ENCODE measurements at places on chromosomes 12 and 14.
A peak's percentile ranks its signal among the peaks of the same experiment; 100 is the strongest.

DNA sequence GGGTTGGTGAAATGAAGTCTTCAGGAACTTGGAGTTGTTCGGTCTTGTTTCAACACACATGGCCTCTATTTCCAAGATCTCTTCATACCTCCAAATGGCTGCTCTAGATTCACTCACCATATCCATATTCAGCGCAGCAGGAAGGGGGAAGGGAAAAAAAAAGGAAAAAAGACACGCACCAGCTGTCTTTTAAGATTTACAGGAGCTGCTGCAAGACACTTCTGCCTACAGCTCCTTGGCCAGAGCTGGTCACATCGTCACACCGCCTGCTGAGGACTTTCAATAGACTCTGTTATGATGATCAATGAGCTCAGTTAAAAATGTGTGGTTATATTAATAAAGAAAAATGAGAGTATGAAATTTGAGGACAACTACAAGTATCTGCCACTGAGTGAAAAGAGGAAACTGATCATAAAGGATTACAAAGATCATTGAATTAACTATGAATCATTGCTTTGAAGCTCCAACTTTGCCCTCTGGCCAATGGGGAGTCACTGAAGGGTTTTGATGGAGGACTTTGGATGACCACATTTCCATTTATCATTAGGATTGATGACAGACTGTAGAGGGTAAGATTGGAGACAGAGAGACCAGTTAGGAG lies 182.1 kb upstream of the HMGA2 start:
- no peak for DNase-seq

- no peak for DNase-seq
Measured at GRCh38 chr14:59208224-59208814, 19.9 kb downstream of the DAAM1 start.

DNA sequence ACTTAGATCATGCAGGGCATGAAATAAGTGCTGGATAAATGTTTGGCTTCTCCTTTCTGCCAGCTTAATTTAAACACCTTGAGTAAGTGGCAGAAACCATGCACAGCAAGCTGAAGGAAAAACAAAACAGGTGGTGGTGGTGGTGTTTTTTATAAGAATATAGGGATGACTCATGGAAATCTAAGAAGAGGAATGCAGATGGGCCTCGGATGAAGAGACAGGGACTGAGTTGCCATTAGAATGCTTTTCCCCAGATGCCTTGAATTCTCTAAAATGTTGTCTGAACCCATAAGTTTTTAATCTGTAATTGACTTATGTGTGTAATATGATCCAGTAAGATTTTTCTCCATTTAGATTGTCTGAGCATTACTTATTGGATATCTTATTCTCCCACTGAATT lies 93.1 kb upstream of the ZDHHC17 start:
- DNase-seq = no peak

GRCh38 chr14:37429618-37430017 lies 165.4 kb downstream of the FOXA1 start:
- no peak for DNase-seq

- no peak for DNase-seq
Measured at GRCh38 chr14:60195179-60195810, 30.1 kb upstream of the DHRS7 start.

GRCh38 chr14:101102875-101103274 lies 199.4 kb upstream of the RTL1 start:
- DNase-seq = no peak

GRCh38 chr12:99330216-99330615 lies 317.3 kb upstream of the GARIN6 start:
- no peak for DNase-seq

GRCh38 chr14:56759633-56760032 lies 50.6 kb downstream of the OTX2 start:
- no peak for DNase-seq

- DNase-seq = peak; percentile 10
Measured at GRCh38 chr12:95674631-95675030, 115.9 kb downstream of the NTN4 start.

DNA sequence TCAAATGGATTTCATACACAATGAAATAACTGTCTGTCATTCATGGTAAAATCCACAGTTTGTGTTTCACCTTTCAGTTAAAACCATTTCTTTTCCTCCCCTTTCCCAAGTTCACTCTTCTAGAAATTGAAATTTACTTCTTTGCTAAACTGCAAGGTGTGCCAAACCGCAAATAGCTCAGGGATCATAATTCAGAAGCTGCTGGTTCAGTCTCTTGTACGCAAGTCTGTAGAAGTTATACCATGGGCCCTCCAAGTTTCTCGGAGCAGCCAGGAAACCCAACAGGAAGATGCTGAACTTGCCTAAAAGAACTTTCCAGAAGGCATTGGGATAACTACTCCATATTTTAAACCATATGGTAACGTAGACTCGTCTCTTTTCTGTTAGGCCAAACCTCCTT lies 268.9 kb downstream of the FLRT2 start:
- no peak for DNase-seq

GRCh38 chr12:120988658-120989057 lies 10.3 kb downstream of the HNF1A start:
- no peak for DNase-seq

GRCh38 chr12:75476071-75476470 lies 4.5 kb upstream of the GLIPR1 start:
- no peak for DNase-seq

DNA sequence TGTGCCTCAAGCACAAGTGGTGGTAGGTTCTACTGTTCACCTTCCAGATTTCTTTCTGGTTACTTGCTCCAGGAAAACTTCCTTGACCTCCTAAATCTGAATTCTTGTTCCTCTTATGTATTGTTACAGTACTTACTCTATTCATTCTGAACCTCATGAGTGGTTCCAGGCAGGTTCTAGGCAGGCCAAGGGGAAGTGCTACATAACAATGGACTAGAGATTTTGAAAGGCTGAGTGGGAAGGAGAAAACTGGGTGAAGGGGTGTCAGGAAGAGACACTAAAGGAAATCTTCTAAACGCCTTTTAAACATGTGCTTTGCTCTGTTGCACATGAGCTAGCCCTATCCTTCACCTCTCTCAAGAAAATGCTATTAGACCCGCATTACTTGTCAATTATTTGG lies 1.6 kb downstream of the YARS2 start:
- DNase-seq = no peak

GRCh38 chr14:104800771-104801519 lies at the start of gene ZBTB42:
Gene ZBTB42 (plus strand): TSS chr14:104801101. CDS start chr14:104801198, 97 bp downstream.
- peak; percentile 77 for DNase-seq

GRCh38 chr12:126474703-126475102 lies 1409.5 kb downstream of the AACS start:
- DNase-seq = no peak

- DNase-seq = no peak
Measured at GRCh38 chr14:31241450-31242114, 34.0 kb upstream of the HECTD1 start.

- no peak for DNase-seq
Measured at GRCh38 chr12:127284870-127285431, 982.0 kb upstream of the TMEM132C start.

- no peak for DNase-seq
Measured at GRCh38 chr12:16946704-16947103, 340.7 kb upstream of the LMO3 start.

GRCh38 chr12:124763594-124763979 lies 100.1 kb downstream of the SCARB1 start:
- no peak for DNase-seq

GRCh38 chr12:67042697-67043131 lies 226.4 kb upstream of the CAND1 start:
- DNase-seq = no peak

- no peak for DNase-seq
Measured at GRCh38 chr14:55688566-55688965, 108.6 kb downstream of the KTN1 start.

- DNase-seq = peak; percentile 76
Measured at GRCh38 chr12:27969624-27970400, 2.7 kb downstream of the PTHLH start.
